ENCODE measurements at places on chromosomes 6 and 20. TPM values are rescaled to one million over a fixed set of nuclear protein-coding genes. Genes with fewer than 3 reads are reported as not detected.

Gene BANF2
- total RNA-seq: not detected

Gene OR10C1
- not detected for total RNA-seq

Gene ARID1B
- total RNA-seq: 56.7 TPM

Gene HLA-DMB
- total RNA-seq: not detected

Gene SAMD3
- total RNA-seq: not detected

Gene CLDN20
- total RNA-seq: not detected

Gene SYCP2L
- not detected for total RNA-seq

Gene DBNDD2
- 2.6 TPM for total RNA-seq

Gene ANKRD66
- total RNA-seq: not detected

Gene ISM1
- 0.26 TPM for total RNA-seq

Gene BEND6
- 5.3 TPM for total RNA-seq

Gene TAGAP
- not detected for total RNA-seq

Gene GPX5
- total RNA-seq: not detected

Gene SCGN
- not detected for total RNA-seq

Gene TMEM244
- not detected for total RNA-seq

Gene EZR
- 20.8 TPM for total RNA-seq

Gene SLC32A1
- total RNA-seq: not detected

Gene ASIP
- total RNA-seq: not detected

Gene FAXC
- 3.8 TPM for total RNA-seq
